ENCODE measurements at places on chromosomes 7 and 10. TPM values are rescaled to one million over a fixed set of nuclear protein-coding genes. Genes with fewer than 3 reads are reported as not detected.
A peak's percentile ranks its signal among the peaks of the same experiment; 100 is the strongest.

- no peak for DNase-seq
Measured at GRCh38 chr10:99411546-99411945, 18.9 kb downstream of the GOT1 start.

- DNase-seq, result no peak
Measured at GRCh38 chr7:2643386-2644219, 11.8 kb downstream of the TTYH3 start.

GRCh38 chr10:124573726-124574455 is 112.3 kb downstream of the LHPP start:
- DNase-seq, result no peak

The CYP3A5 gene
- not detected for total RNA-seq

- peak; percentile 22 for DNase-seq
Measured at GRCh38 chr10:46518028-46518725, 38.3 kb downstream of the GPRIN2 start.

The ANKRD7 gene
- not detected for total RNA-seq

DNA sequence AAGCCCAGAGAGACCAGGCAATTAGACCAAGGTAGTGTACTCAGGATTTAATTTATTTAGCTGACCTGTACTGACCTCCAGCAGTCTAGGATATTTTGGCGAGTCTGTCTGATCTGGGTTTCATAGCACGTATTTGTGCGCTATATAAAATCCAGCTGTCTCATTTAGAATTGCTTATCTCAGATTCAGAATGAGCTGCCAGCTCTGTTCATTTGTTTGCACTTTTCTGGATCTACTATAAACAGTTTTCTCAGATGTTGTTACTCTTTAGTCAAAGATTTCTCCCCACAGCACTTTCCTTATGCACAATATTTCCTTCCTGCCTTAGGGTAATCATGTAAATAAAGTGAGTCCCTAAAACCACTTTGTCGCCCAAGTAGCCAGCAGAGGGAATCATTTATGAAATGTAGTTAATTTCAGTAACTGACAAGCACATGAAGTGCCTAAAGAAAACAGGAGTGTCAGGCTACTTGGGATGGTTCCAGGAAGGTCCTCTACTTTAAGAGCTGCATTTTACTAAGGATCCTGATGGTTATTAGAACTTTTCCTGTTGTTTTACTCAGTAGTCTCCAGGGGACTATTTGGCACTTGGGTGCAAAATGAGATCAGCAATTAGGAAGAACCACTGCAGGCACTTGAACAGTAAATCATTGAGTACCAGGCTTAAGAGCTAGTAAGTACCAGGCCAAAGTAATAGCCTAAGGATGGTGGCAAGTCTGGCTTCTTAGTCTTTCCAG is 226.4 kb downstream of the TWIST1 start:
- no peak for DNase-seq

DNA sequence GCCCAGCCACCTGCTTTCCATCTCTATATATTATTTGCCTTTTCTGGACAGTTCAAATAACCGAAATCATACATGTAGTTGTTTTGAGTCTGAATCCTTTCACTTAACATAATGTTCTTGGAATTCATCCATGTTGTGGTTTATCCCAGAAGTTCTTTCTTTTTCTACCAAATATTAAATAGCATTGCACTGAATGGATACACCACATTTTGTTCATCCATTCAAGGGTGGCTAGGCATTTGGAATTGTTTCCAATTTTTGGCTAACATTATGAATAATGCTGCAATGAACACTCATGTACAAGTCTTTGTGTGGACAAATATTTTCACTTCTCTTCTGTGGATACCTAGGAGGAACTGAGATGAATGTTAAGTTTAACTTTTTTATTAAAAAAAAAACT is 18.0 kb downstream of the DNAJC1 start:
- DNase-seq, result no peak

The WDR86 gene
- total RNA-seq, result 5.6 TPM

- no peak for DNase-seq
Measured at GRCh38 chr7:92653136-92653535, 62.9 kb upstream of the FAM133B start.

GRCh38 chr7:84122582-84123360 is 71.8 kb downstream of the SEMA3A start:
- no peak for DNase-seq

GRCh38 chr7:127885222-127885772 is 145.9 kb downstream of the LRRC4 start:
- DNase-seq, result no peak

DNA sequence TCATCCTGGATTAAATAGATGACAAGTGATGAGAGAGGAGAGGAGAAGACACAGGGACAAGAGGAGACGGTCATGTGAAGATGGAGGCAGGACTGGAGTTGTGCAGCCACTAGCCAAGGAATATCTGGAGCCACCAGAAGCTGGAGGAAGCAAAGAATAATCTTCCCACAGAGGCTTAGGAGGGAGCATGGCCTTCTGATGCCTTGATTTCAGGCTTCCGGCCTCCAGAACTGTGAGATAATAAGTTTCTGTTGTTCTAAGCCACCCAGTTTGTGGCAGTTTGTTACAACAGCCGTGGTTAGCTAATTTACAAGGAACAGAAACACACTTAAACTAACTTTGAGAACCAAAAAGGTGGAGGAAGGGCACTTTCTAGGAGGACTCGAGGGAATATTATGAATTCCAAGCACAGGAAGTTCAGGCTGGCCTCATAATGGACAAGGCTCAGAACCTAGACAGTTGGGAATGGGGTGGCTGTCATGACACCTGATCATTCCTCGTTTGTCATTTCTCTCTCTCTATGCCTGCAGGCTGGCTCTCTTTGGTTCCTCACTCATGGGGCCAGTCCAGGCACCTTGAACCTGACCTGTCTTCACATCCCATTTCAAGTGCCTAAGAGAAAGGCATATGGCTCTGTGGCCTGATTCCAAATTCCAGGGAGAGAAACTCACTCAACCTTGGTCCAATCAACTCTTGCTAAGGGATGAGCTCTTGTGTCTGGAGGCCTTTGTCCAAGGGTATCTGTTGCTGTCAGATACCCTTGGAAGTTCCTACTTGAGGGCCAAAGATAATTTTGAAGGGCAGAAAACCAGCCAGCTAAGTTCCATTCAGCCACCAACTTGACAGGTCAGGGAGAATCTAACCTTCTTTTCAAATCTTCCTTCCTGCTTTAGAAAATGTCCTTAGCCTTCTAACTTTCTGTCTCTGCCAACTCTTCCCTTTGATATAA is 33.5 kb upstream of the PDZD8 start:
- no peak for DNase-seq

The BLOC1S2 gene
- total RNA-seq, result 55.9 TPM

GRCh38 chr7:157386979-157387800 is 50.4 kb downstream of the DNAJB6 start:
- peak; percentile 89 for DNase-seq

- no peak for DNase-seq
Measured at GRCh38 chr7:122802301-122802751, 83.9 kb downstream of the CADPS2 start.

- no peak for DNase-seq
Measured at GRCh38 chr7:146528581-146528980, 412.0 kb downstream of the CNTNAP2 start.

- DNase-seq, result no peak
Measured at GRCh38 chr10:12511651-12512050, 162.3 kb downstream of the CAMK1D start.

GRCh38 chr10:104435822-104436221 is 82.2 kb downstream of the CFAP58 start:
- no peak for DNase-seq

The CLDN4 gene
- total RNA-seq, result 0.14 TPM

- no peak for DNase-seq
Measured at GRCh38 chr7:17206349-17206905, 92.0 kb upstream of the AHR start.

DNA sequence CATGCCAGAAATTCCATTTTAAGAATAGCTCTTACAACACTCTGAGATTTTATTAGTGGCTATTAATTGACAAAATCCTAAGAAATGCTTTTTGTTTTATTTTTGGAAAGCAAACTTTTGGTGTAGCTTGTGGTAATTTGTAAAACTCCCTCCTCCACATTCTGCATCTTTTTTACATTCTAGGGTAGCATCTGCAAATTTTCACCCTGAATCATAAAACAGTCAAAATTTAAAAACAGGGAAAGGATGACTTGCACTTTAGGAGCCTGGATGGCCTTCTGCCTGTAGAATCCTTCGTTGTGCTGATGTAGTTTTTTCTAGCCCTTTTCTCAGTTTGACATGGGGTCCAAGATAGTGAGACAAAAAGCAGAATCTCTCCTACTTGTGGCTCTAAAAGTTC is 316.1 kb downstream of the ADRA2A start:
- no peak for DNase-seq

The VWDE gene
- total RNA-seq, result 1.5 TPM

DNA sequence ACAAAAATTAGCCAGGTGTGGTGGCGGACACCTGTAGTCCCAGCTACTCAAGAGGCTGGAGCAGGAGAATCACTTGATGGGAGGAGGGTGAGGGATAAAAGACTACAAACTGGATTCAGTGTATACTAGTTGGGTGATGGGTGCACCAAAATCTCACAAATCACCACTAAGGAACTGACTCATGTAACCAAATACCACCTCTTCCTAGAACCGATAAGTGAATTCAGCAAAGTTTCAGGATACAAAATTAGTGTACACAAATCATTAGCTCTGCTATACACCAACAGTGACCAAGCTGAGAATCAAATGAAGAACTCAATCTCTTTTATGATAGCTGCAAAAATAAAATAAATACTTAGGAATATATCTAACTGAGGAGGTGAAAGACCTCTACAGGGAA is 23.0 kb upstream of the DMBT1 start:
- no peak for DNase-seq

Measured in CD4-positive, alpha-beta T cell (primary cell).